ENCODE measurements at places on chromosomes 5 and 9.

DNA sequence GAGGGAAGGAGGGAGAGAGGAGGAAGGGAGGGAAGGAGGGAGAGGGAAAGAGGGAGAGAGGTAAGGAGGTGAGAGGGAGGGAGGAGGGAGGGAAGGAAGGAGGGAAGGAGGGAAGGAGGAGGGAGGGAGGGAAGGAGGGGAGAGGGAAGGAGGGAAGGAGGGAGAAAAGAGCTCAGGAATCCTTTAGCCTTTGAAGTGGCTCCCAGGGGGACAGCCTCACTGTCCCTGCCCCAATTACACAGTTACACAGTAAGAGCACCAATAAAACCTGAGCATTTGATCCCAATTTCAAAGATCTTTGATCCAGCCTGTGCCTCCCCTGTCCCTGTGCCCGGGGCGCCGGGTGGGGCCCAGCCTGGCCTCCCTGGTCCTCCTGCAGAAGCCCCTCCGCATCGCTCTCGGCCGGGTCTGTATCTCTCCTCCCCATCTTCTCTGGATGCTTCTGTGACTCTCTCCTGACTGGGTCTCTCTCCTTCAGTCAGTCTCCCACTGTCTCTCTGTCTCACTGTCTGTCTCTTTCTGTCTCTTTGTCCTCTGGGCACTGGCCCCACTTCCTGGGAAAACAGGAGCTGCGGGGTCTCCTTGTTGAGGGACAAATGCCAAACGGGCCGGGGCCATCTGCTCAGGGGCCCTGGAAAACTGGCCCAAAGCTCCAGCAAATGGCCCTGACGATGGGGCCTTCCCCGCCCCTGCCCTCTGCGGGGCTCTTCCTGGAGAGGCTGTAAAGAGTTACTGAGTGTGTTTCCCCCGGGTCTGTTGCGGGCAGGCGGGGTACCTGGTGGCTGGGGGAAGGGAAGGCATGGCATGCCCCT lies 54.2 kb upstream of the EGFL7 start:
- no peak for DNase-seq

GRCh38 chr5:128335339-128335738 lies 202.7 kb downstream of the FBN2 start:
- no peak for DNase-seq

- DNase-seq: no peak
These were observed 20.6 kb downstream of the UNC5A start for GRCh38 chr5:176830995-176831423.

- DNase-seq: no peak
These were observed 18.9 kb upstream of the PFDN1 start for GRCh38 chr5:140321796-140322195.

DNA sequence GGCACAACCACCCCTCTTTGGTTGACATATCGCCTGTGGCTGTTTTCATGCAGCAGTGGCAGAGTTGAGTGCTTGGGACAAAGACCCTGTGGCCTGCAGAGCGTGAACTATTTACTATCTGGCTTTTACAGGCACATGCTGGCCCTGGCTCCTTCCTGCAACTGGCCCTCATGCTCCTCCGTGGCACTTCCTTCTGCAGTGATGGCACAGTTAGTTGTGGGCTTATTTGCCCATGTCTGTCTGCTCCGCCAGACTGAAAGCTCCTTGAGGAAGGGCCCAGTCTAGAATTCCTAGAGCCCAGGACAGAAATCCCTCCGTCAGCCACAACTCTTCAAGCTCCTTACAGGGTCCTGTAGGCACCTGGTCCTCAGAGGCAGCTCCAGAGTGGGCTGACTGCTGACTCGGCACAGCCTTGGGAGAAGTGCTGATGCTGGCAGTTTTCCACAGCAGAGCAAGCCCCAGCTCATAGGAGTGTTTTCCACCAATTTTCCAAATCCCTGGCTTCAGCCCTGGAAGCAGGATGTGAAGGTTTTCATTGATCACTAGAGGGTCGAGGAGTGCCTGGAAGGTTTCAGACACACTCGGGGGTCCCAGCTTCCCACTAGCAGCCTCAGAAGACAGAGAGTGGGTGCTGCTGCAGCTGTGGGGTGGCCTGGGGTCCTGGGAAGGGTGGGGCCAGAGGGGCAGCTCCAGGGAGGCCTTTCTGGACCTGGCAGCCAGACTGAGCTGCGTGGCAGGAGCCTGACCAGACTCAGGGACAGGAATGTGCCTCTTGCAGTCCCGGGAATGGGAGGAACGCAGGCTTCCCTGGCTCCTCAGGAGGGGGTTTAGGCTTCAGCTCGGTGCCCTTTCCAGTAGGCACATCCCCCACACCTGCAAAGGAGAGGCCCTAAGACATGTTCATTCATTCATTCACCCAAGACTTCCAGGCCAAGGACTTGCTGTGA lies 56.5 kb upstream of the ANGPTL2 start:
- no peak for DNase-seq

GRCh38 chr5:670396-671270 lies 22.5 kb downstream of the TPPP start:
- DNase-seq: no peak

GRCh38 chr5:32455311-32455710 lies 10.8 kb upstream of the ZFR start:
- DNase-seq: no peak

DNA sequence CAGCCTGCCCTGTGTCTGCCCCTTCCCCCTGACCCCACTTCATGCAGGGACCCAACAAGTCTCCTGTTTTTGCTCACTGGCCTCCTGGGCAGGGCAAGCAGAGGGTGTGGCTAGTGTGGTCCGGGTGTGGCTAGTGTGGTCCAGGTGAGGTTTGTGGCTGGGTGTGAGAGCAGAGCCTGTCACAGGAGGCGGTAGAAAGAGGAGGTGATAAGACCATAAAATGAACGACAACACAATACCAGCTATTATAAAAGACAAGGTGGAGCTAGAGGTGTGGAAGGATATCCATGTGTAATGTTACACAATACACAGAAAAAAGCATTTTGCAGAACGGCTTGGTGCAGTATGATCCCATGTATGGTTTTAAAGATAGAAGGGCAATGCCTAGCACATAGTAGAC lies 23.3 kb downstream of the SPRY4 start:
- no peak for DNase-seq

GRCh38 chr5:77864997-77865396 lies 88.9 kb upstream of the TBCA start:
- no peak for DNase-seq

GRCh38 chr5:154223320-154223719 lies 32.8 kb downstream of the GALNT10 start:
- no peak for DNase-seq

GRCh38 chr9:120935383-120935857 lies 8.8 kb upstream of the TRAF1 start:
- DNase-seq: peak; percentile 50

- no peak for DNase-seq
These were observed 42.0 kb downstream of the EPB41L4B start for GRCh38 chr9:109278848-109279247.

DNA sequence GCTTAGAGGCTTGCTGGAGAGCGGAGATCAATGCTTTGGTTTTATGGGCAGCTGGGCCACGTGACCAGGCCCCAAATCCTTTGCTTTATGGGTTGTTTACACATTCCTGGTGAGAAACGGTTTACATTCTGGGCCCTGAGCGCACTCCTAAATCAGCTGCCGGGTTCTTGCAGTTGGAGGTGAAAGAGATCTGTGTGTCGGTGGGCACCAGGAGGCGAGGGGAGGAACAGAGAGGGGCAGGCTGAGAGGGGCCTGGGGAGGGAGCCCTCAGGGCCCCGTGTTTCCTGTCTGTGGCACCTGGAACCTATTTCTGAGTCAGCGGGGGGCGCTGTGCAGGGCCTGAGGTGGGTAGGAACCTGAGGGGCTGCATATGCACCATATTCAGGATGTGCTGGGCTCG lies 63.5 kb upstream of the HAND1 start:
- no peak for DNase-seq

GRCh38 chr5:9187614-9188013 lies 358.3 kb downstream of the SEMA5A start:
- no peak for DNase-seq

- DNase-seq: no peak
These were observed 8.8 kb downstream of the NAA35 start for GRCh38 chr9:85949586-85950335.

DNA sequence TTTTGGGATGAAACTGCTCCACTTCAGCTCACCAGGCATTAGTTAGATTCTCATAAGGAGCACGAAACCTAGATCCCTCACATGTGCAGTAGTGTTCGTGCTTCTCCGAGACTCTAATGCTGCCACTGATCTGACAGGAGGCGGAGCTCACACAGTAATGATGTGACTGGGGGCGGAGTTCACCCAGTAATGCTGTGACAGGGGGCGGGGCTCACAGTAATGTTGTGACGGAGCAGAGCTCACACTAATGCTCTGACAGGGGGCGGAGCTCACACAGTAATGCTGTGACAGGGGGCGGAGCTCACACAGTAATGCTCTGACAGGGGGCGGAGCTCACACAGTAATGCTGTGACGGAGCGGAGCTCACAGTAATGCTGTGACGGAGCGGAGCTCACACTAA lies 27.1 kb upstream of the LRRC14B start:
- DNase-seq: no peak

DNA sequence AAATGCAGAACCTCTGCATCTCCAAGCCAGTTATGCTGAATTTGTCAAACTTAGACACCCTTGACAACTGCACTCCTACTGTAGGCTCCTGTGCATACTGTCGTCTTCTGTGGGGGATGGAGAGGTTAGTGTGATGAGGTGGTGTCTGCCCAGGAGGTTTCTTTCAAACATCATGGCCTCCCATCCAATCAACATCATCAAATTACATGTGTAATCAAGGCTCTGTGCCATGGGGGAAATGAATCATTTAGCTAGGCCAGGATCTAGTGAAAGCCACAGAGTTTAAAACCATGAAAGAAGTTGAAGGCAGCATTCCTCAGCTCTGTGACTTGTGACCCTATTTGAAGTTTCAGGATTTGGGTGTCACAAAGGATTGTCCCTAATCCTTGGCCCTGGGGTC lies 240.6 kb downstream of the MARCHF11 start:
- no peak for DNase-seq

GRCh38 chr9:134492721-134493460 lies 148.7 kb upstream of the COL5A1 start:
- DNase-seq: no peak

- no peak for DNase-seq
These were observed 49.6 kb upstream of the SMIM32 start for GRCh38 chr5:136242611-136243010.

GRCh38 chr5:76542887-76543690 lies 80.1 kb downstream of the F2RL2 start:
- no peak for DNase-seq

DNA sequence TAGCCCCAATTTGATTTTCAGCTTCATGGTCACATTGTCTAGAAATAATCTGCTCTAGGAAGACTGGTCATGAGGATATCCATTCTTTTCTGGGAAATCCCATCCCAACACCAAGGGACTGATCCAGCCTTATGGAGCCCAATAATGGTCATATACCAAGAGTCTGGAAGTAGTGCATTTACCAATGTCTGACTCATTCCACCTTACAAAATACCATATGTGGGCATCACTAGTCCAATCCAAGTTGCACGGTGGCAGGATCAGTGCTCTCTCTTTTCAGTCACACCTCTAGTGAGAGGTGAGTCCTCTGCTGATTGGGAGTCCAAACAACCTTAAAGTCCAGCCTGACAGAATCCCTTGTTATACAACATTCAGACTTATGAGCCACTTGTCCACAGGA lies 73.7 kb downstream of the FEM1C start:
- DNase-seq: no peak

GRCh38 chr9:32558408-32558934 lies 6.1 kb upstream of the TOPORS start:
- DNase-seq: peak; percentile 11

- no peak for DNase-seq
These were observed 13.0 kb downstream of the GSN start for GRCh38 chr9:121280715-121281613.

GRCh38 chr5:166551384-166551783 lies 1740.1 kb upstream of the WWC1 start:
- DNase-seq: no peak

- peak; percentile 44 for DNase-seq
These were observed 44.0 kb upstream of the XPA start for GRCh38 chr9:97740848-97741821.

DNA sequence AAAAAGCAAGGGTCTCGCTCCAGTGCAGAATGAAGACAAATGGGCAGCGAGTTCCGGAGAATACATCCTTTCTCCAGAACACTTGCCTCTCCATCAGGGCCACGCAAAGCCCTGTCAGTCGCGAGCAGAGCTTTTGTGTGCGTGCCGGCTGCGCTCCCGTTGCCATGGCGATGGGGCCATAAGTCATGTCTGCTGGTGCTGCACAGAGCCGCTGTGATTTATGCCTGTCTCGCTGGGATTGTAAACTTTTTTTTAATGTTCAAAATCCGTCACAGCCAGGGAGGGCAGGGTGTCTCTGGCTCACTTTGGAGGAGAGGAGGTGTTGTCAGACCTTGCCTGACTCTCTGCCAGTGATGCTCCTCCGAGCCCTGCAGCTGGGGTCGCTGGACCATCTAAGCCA lies 272.7 kb downstream of the TRIM32 start:
- DNase-seq: no peak

DNA sequence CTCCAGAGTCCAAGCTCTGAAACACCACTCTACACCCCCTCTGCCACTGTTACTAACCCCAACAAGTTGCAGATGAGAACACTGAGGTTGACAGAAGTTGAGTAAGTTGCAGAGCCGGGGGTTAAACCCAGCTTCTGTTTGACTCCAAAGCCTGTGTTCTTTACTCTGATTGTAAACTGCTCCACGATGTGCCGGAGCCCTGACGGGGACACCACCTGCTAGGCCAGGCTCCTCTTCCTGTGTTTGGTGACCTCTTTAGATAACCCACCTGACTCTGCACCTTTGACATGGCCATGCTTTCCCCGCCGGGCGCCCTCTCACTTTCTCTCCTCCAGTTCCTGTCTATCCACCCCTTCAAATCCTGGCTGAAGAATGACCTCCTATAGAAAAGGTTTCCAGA lies 96.7 kb downstream of the PAX5 start:
- DNase-seq: no peak

GRCh38 chr5:128092144-128092543 lies 8.6 kb downstream of the SLC12A2 start:
- DNase-seq: no peak

GRCh38 chr9:86978922-86979474 lies 31.7 kb upstream of the GAS1 start:
- DNase-seq: no peak

DNA sequence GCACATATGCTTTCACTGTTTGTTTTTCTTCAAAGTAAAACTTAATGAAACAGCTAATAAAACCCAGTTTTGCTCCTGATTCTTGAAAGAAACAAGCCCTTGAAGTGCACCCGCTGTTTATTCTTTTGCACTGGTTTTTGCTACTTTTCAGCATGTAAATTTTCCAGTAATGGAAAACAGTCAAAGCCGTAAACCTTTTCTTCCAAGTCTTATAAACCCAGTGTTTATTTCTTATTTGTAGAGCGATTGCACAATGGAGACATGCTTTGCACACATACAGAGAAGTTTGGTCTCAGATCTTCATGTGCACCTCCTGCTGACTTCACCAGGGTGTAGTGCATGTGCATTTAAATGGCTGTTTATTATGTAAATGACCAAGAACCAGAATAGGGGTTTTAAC lies 51.8 kb downstream of the ATG10 start:
- DNase-seq: no peak

GRCh38 chr5:126969548-126969947 lies 60.8 kb downstream of the MARCHF3 start:
- no peak for DNase-seq

Measured in germinal center (tissue), 1 donor.